ENCODE measurements at places on chromosomes 3 and 15. TPM values are rescaled to one million over a fixed set of nuclear protein-coding genes. Genes with fewer than 3 reads are reported as not detected.

Gene STRIT1
- total RNA-seq = not detected

Gene OR4F15
- 0.13 TPM for total RNA-seq

Gene PAQR5
- 0.69 TPM for total RNA-seq

Gene COPS2
- 58.1 TPM for total RNA-seq

Gene CAPN3
- 1.6 TPM for total RNA-seq

Gene EFCC1
- not detected for total RNA-seq

Gene ZIC1
- 5.5 TPM for total RNA-seq

Gene CCRL2
- total RNA-seq = not detected

Gene CNTN3
- total RNA-seq = 1.3 TPM

Gene TTC14
- total RNA-seq = 13.2 TPM

Gene SHC4
- total RNA-seq = 10.2 TPM

Gene ROPN1B
- total RNA-seq = 8.2 TPM

Gene GOLGA8N
- 0.16 TPM for total RNA-seq

Gene XRN1
- total RNA-seq = 38.7 TPM

Gene GNB5
- total RNA-seq = 44.6 TPM

Gene TF
- 0.74 TPM for total RNA-seq

Gene ANKUB1
- total RNA-seq = not detected

Gene CELF6
- total RNA-seq = not detected

Gene KNL1
- total RNA-seq = 26.9 TPM

Gene TOPBP1
- total RNA-seq = 54.4 TPM

Gene ZBTB38
- 184 TPM for total RNA-seq

Gene MESP2
- 0.74 TPM for total RNA-seq

Gene GOLGA6A
- total RNA-seq = not detected

Gene TUSC7
- not detected for total RNA-seq

Gene PLCH1
- 0.29 TPM for total RNA-seq

Gene PBRM1
- 35.8 TPM for total RNA-seq

Gene CCDC54
- not detected for total RNA-seq

Gene FMN1
- 23.9 TPM for total RNA-seq

Gene CILP
- total RNA-seq = not detected

Gene PLSCR2
- total RNA-seq = not detected

Gene SUSD5
- total RNA-seq = 9.7 TPM

Gene NANOGP8
- 0.64 TPM for total RNA-seq

Gene SH2D7
- not detected for total RNA-seq

Gene LACTB
- 14.1 TPM for total RNA-seq

Gene ARGFX
- not detected for total RNA-seq

Gene HYAL1
- total RNA-seq = 0.34 TPM

Gene CLK3
- 65.9 TPM for total RNA-seq

Gene TERC
- total RNA-seq = 10.9 TPM

Gene PCOLCE2
- 9.6 TPM for total RNA-seq

Gene GUCA1C
- total RNA-seq = not detected

Gene SENP8
- total RNA-seq = 1.5 TPM

Gene RBP2
- not detected for total RNA-seq

Gene COMMD2
- total RNA-seq = 21.8 TPM

Gene SLCO2A1
- 0.03 TPM for total RNA-seq

Gene FSTL1
- total RNA-seq = 24.5 TPM

Gene ERC2
- 0.53 TPM for total RNA-seq
